Foreskin keratinocyte (primary cell): ENCODE measurements at places on chromosomes 6 and 20.

- peak; percentile 83 for DNase-seq
Observed at GRCh38 chr6:4316867-4317400, 181.6 kb upstream of the ECI2 start.

DNA sequence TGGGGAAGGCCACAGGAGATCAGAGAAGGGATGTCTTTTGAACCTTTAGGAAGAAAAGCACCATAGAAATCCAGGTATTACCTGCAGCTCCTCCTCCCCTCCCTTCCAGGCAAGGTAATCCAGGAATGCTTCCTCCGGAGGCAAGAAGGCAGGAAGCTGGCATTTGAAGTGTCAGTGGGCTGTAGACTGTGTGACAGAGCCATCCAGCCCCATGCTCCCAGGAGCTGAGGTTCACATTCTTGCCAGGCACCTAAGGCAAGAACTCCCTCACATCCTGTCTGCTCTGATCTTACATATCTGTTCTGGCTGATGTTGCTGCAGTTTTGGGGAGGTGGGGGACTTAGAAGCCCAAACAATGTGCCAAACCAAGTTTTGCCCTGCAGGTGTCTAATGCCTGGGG is 27.8 kb upstream of the SCUBE3 start:
- DNase-seq: no peak

- DNase-seq: peak; percentile 61
Observed at GRCh38 chr6:17042422-17043147, 59.3 kb upstream of the STMND1 start.

DNA sequence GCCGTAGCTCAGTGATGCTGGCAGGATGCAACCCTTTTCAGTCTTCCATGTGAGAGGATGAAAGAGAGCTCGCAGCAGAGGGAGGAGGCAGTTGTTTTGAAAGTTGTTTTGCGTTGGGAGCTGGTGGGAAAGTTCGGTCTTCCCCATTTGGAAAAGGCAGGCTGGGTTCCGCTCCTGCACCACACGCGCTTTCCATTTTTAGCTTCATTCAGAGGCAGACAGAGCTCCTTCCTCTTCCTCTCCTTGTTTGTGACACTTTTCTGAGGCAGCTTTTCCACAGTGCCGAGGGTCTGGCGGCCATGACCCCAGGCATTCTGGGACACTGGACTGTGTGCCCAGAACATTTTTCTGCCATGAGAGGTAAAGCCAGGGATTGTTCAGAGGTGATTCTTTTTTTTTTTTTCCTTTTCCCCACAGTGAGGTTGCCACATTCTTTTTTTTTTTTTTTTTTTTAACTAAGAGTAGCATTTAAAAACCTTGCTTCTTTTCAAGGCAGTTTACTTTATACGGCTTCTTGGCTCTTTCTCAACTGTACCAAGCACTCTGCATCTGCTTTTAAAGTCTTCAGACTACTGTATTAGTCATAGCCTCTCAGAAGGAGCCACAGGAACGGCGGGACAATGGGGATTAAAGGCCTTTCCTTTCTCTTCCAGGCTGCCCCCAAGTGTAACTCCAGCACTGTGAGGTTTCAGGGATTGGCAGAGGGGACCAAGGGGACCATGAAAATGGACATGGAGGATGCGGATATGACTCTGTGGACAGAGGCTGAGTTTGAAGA is 1.6 kb downstream of the PRDM1 start:
- peak; percentile 23 for DNase-seq

- DNase-seq: no peak
Observed at GRCh38 chr6:55901765-55902270, 26.4 kb upstream of the BMP5 start.

DNA sequence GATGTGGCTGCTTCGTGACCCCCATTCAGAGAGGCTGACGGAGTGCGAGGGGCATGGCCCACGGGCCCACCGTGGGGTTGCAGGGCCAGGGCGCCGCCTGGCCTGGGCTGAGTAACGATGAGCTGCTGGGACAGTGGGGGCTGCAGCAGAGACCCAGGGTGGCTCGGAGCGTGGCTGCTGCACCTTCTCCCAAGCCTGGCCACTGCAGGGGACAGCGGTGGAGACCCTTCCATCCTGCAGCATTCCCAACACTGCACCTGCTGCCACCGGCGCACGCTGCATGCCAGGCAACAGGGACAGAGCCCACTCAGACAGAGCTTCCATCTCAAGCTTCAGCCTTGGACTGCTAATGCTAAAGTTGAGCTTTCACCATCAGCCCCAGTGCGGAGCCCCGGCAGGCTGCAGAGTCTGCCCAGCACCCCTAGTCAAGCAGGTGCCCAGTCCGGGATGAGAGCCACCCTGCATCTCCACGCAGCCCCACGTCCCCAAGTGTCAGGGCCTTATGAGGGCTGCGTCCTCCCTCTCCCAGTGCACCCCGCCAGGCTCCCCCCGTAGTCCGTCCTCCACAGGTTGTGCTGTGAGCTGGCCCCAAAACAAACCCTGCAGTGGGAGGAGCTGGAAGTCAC is 89.4 kb upstream of the AFDN start:
- no peak for DNase-seq

GRCh38 chr6:148306286-148306685 is 36.4 kb upstream of the SASH1 start:
- no peak for DNase-seq

- DNase-seq: no peak
Observed at GRCh38 chr6:149316108-149316727, 1.3 kb upstream of the TAB2 start.

GRCh38 chr20:64011366-64011779 is 24.6 kb upstream of the C20orf204 start:
- no peak for DNase-seq

DNA sequence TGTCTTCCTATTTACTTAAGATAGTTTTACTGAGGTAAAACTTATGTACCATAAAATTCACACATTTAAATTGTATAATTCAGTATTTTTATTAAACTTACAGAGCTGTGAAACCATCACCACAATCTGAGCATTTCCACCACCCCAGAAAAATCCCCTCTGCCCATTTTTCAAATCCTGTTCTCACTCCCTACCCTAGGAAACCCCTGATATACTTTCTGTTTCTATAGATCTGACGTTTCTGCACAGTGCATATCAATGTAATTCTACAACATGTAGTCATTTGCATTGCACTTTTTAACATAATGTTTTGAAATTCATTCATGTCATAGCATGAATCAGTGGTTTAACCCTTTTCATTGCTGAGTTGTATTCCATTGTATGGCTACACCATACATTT is 96.7 kb upstream of the OPRM1 start:
- DNase-seq: no peak

DNA sequence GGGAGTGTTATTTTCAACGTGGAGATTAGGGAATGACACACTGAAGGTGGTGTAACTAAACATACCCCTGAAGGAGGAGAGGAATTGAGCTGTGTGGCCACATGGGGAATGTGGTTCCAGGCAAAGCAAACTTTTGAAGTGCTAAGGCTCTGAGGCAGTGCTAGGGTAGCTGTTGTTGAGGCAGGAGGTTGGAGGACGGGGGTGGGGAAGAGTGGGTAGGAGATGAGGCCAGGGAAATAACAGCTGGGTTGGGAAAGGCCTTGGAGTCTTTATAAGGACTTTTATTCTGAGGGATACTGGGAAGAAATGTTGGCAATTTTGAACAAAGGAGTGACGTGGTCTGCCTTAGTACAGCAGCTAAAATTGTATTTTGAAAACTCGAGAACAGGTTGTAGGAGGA is 13.0 kb downstream of the RPRD1B start:
- DNase-seq: no peak

GRCh38 chr6:47665112-47665511 is 33.3 kb upstream of the ADGRF4 start:
- DNase-seq: peak; percentile 94

DNA sequence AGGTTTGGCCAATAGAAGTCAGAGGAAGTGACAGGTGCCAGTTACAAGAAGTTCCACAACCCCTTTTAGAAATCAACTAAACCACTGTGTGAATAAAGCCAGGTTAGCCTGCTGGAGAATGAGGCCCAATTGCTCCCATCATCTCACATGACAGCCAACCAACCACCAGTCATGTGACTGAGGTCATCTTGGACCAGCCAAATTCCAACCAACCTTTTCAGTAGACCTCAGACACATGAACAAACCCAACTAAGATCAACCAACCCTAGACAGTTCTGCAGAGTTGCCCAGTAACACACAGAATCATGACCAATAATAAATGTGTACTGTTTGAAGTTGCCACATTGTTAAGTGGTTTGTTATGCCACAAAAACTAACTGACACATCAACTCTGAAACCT is 44.6 kb upstream of the GGTLC1 start:
- no peak for DNase-seq

DNA sequence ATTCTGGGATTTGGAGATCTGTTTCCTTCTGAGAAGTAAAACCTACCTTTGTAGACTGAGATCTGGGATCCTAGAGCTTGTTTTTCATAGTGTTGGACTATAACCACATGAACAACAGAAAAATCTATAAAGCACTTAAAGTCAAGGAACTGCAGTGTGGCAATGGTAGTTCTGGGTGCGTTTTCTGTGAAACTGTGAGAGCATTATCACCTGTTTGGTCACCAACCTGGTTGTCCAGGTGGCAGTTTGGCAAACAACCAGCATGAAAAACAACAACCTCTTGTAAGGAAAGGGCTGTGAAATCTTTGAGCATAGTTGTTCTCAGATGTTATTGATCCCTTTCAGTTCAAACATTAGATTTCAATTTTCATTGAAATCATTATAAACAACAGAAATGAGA is 215.8 kb upstream of the CITED2 start:
- no peak for DNase-seq
